ENCODE measurements at places on chromosomes 7 and 10.
A peak's percentile ranks its signal among the peaks of the same experiment; 100 is the strongest.

- DNase-seq: no peak
Observed at GRCh38 chr10:70678250-70678635, 5.9 kb downstream of the ADAMTS14 start.

DNA sequence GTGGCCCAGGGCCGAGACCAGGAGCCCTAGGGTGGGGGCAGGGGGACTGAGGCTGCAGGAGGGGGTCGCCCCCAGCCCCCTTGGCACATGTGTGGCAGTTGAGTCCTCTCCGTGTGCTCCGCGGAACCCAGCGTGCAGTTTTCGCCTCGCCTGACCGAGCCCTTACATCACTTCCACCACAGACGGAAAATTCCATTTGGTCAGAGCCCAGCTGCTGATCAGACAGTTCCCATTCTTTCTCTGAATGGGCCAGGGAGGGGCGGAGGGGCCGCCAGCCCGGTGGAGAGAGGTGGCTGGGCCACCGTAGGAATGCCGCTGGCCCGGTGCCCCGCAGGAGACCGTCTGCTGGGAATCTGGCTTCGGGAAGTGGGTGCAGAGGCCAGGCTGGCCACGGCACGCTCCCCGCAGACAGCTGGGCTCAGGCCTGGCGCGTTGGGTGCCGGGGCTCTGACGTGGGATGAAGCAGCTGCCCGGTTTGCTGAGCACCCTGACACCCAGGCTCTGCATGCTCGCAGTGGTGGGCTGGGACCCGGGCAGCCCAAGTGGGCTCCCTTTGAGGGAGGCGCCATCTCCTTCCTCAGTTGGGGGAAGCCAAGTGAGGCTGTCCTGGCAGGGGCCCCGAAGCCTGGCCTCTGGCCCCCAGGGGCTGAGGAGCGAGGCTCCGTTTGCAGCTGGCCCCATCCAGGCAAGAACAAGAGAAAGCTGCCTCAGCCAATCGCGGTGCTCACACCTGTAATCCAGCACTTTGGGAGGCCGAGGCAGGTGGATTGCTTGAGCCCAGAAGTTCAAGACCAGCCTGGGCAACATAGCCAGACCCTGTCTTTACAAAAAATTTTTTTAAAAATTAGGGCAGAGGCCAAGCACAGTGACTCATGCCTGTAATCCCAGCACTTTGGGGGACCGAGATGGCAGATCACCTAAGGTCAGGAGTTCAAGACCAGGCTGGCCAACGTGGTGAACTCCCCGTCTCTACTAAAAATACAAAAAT is 9.9 kb downstream of the TTYH3 start:
- no peak for DNase-seq

- DNase-seq: peak; percentile 62
Observed at GRCh38 chr10:31083765-31084184, 52.1 kb upstream of the ZNF438 start.

GRCh38 chr10:101310529-101311184 is 43.3 kb upstream of the BTRC start:
- no peak for DNase-seq

DNA sequence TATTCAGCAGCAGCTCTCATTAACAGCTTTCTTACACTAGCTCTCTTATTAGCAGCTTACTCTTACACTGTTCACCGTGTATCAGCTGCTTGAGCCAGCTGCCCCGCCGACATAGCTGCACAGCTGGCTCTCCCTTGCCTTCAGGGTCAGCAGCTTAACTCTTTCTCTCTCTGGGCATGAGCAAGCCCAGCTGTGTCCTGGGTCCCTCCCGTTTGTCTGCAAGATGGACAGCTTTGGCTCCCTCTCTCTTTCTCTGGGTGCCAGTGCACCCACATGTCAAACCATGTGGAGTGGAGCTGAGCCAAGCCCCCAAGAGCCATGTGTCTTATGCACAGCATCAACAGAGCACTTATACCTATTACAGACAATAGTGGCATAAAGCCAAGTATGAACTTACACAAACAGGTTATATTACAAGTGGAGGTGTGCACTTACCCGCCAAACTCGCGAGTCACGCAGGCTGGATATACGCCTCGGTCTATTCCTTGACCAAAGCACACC is 35.7 kb upstream of the MTPAP start:
- no peak for DNase-seq

GRCh38 chr10:63391812-63392211 is 74.0 kb downstream of the JMJD1C start:
- DNase-seq: no peak

- DNase-seq: no peak
Observed at GRCh38 chr10:97886286-97886685, 36.6 kb downstream of the GOLGA7B start.

DNA sequence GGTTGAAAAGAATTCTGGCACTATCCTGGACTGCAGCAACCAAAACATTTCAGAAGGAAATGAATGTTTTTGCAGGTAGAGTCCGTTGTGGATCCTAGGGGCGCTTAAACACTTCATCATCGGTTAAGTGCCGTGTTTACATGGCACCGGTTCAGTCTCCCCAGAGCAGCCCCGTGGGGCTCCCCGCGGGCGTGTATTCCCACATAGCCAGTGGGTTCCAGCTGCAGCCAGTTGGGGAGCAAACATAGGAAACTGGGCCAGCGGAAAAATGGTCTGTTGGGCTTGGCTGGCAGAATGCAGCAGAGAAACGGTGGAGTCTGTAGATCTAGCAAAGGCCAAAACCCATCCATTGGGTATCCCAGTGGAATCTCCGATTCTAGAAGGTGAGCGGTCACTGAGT is 113.0 kb upstream of the SH2B2 start:
- DNase-seq: no peak

GRCh38 chr7:71746006-71746405 is 614.1 kb downstream of the GALNT17 start:
- DNase-seq: no peak

DNA sequence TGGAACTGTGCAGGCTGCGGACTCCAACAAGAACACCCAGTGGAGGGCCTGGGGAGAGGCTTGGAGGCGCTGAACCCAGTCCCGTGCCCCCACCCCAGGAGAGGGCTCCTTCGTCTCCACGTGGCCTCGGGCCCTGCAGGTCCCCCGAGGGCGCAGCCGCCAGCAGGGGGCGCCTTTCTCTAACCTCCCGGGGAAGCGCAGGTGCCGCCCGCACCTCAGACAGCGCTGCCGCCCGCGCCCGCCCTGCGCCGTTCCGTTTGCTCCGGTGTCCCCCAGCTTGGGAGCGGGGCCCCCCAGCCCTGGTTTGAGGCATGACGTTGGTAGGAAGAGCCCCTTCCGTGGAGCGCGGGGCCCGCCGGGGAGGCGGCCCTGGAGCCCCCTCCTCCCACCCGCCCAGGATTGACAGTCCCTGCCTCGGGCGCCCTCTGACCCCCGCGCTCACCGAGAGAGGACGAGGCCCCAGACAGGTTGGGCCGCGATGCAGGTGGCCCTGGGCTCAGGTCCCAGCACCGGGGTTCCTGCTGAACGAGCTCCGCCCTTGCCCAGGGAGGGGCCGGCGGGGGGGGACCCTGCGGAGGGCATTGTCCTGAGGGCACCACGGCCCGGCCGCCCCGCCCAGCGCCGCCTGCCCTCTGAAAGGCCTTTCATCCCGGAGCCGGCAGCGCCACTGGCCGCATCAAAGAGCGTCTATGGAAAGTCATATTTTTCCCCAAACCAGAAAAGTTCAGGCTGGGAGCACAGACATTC is 42.8 kb downstream of the FOXL3 start:
- DNase-seq: peak; percentile 94

- DNase-seq: no peak
Observed at GRCh38 chr10:129800796-129801340, 163.2 kb downstream of the EBF3 start.

DNA sequence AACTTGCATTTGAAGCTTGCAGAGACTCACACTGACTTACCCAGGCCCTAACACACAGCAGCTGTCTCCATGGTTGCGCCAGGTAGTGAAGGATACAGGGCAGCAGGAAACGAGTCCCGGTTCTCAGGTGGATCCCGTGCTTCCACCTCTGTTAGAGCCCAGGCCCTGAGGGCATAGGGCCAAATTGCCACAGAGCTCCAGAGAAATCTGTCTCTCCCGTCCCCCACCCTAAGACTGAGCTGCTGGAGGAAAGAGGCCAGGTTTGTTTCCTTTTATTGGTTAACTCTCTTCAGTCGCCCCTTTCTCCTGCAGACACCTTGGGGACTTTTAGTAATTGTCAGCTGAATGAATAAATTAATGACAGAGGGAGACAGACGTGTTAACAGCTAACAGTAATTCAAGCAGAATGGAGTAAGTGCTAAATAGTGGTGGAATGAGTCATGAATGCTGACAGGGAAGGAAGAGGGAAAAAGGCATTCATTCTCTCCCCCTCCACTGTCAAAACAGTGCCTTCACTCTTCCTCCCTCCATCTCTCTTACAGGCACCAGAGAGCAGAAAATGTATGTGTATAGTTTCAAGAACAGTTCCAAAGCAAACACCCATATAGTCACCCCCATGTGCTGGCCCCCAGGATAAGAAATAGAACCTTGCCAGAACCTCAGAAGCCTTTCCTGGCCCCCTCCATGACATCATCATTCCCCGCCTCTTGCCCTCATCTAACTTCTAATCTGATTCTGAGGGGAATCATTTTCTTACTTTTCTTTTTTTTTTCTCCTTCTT is 16.8 kb upstream of the DLG5 start:
- DNase-seq: no peak

DNA sequence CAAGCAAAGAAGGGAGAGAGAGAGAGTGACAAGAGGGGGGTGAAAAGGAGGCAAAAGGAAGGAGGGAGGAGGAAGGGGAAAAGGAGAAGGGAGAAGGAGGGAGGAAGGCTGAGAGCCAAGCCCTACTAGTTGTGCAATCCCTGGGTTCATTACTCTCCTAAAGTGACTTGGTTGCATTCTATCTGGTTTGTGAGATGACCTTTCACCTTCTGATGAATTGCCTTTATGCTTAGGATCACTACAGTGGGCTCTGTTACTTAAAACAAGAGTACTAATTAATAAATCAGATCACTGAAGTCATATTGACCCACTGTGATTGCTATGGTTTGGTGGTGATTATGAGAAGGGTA is 144.9 kb downstream of the KIF20B start:
- DNase-seq: no peak

DNA sequence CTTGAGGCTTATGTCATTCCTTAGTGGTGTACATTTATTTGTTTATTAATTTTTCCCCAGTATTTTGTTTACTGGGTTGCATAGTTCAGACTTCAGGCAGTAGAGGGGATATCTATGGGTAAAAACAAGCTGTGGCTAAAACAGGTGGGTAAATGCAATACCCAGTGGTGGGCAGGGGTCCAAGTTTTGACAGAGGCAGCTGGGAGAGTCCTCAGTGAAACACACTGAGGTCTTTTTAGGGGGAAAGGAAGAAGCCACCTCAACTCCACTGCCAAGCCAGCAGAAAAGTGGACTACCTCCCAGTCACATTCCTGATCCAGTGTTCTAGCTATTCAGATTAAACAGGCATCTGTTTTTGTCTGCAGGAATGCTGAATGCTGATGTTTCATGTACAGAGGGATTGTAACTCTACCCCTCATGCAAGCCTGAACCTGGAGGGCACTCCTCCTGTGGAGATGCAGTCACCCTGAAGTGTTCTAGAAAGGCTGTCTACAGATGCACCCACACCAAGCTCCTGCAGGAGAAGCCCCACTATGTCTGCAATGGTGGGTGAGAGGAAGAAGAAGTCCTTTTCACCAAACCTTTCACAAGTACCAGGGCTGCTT is 757.8 kb downstream of the INHBA start:
- no peak for DNase-seq

- no peak for DNase-seq
Observed at GRCh38 chr10:75356484-75356883, 45.1 kb downstream of the ZNF503 start.

DNA sequence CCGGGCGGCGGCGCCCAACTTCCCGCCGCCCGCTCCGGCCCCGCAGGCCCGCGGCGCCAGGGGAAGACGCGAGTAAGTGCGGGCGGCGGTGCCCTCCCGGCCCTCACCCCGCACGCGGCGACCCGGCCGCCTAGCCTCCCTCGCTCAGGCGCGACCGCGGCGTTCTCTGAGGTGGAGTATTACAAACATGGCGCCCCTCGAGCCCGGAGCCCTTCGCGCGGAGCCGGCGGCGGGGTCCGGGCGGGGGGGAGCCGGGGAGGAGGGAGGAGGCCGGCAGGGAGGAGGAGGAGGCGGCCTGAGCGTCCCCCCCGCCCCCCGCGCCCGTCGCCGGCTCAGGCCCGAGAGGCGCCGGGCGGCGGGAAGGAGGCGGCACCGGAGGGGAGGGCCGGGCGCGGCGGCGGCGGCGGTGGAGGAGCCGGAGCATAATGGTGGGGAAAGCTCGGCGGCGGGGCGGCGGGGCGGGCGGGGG is at the start of gene ZMYND11:
TSS of gene ZMYND11 (plus strand) at position 324 of the 469 bp plus-strand sequence. CDS start 44,558 bp downstream, outside the sequence.
- DNase-seq: peak; percentile 74

DNA sequence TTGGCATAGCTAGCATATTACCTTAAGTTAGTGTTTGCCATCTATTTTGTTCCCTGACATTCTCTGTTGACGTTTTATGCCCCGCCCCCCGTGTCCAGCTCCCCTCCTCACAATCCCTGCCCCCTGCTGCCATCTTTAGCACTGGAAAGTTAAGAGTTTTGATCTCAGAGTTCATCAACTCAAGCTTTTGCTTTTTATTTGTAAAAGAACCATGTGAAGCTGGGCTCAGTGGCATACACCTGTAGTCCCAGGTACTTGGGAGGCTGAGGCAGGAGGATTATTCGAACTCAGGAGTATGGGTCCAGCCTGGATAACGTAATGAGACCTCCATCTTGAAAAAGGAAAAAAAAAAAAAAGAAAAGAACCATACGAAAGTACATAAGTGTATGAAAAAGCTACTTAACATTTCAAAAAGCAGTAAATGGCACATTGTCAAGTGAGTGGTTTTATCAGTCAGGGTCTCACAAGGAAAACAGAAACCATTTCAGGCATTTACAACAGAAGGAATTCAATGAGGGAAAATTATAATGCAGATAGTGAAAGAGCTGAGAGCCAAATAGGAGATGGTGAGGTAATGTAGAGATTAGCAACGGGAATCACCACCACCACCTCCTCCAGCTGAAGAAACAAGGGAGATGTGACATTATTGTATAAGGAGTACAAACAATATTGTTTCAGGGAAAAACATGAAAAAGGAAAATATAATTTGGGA is 64.9 kb downstream of the MCU start:
- DNase-seq: no peak

DNA sequence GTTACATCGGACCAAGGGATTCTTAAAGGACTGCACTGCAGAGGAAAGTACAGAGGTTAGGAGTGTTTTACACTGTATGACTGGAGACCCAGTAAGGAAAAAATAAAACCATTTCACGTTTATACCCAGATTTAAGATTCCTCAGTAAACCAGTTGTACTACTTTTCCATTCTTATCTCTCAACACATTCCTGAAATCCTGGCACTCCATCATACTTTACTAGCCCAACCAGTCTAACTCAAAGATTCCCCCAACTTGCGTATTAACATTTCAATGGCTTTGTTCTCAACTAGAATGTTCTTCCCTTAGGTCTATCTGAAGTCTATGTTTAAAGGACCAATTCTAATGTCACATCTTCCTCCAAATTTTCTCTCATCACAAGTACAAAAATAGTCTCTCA is 8.0 kb downstream of the CCDC186 start:
- no peak for DNase-seq

All from CD4-positive, alpha-beta T cell treated with Interleukin-6 for 4 hours (primary cell).